ENCODE measurements at places on chromosomes 7 and 10.

GRCh38 chr7:120992965-120993494, 4.5 kb downstream of the CPED1 start:
- DNase-seq, result no peak

- no peak for DNase-seq
Measured at GRCh38 chr10:52368725-52369124, 54.6 kb downstream of the DKK1 start.

DNA sequence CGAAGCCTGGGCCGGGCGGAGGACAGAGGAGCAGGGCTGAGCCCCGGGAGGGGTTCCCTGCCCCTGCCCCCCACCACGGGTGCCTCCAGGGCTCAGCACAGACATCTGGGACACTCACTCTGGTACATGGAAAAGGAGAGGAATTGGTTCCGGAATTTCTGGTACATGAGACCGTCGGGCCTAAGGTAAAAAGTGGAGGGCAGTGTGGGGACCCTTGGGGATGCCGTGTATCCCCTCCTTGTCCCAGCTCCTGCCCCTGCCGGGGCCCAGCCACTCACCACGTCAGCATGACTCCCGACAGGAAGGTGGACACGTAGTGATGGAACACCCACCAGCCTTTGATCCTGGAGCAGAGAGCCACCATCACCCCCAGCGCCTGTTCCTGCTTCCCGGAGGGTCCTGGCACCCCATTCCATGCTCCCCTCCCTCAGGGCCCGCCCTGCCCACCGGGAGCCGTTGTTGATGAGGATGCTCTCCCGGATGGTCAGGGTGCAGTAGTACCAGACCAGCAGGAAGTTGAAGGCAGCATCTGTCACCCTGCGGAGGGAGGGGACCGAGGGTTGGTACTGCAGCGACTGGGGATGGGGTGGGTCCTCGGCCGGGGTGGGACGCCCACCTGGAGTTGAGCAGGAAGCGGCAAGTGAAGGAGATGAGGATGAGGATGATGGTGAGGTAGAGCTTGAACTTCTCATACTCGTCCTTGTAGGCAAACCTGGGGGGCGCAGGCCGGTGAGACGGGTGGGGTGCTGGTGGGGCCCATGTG, 6.4 kb downstream of the TMEM120A start:
- no peak for DNase-seq

GRCh38 chr10:11224792-11225416, 207.2 kb downstream of the CELF2 start:
- no peak for DNase-seq

- no peak for DNase-seq
Measured at GRCh38 chr7:3453398-3453797, 152.3 kb downstream of the SDK1 start.

DNA sequence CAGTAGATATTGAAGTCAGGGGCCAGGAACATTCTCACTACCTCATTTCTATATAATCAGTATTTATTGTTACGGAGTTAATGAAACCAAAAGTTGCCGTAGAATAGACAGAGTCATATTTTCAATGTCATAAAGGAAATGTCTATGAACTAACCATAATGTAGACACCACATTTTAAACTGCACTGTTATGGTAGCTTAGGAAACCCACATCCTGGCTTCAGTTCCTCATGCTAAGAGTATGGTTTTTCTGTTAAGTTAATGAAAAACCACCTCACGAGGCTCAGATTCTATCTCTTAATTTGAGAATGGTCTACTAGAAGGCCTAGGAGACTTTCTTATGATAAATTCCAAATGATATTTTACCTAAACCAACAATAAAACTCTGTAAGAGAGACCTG, 166.5 kb downstream of the TMEM26 start:
- DNase-seq, result no peak

DNA sequence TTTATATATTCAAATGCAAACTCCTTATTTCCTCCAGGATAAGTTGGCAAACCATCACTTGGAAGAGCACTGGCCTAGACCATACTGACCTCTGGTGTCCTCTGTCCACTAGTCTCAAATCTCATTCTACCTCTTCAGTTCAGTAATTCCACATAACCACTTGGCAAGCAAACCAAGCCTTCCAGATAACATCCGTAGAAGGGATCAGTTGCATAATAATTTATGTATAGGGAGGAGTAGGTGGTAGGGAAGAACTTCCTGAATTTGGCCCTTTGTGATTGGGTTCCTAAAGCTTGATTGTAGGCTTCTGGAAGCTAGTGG, 55.0 kb downstream of the WAC start:
- no peak for DNase-seq

GRCh38 chr10:1070919-1071318, 14.7 kb downstream of the WDR37 start:
- DNase-seq, result no peak

DNA sequence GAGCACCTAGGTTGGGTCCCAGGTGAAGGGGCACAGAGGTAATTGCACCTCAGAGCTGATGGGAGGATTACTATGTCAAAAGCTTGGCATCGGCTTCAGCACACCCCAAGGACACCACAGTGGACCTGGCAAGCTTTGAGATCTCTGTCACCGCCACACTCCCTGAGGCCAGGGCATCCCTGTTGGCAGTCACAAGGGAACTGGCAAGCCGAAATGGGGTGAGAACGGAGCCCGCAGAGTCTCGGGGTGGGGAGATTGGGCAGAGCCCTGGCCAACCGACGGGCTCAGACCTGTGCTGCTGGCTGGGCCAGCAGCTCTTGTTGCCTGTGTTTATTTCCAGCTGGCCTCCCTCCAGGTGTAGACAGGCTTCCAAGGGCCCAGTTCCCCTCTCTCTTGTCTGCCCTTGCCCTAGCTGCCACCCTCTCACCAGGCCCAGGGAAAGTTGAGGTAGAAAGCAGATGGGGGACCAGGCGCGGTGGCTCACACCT, 2.5 kb downstream of the HSPB1 start:
- no peak for DNase-seq

GRCh38 chr10:7218968-7219367, 191.9 kb downstream of the SFMBT2 start:
- no peak for DNase-seq

DNA sequence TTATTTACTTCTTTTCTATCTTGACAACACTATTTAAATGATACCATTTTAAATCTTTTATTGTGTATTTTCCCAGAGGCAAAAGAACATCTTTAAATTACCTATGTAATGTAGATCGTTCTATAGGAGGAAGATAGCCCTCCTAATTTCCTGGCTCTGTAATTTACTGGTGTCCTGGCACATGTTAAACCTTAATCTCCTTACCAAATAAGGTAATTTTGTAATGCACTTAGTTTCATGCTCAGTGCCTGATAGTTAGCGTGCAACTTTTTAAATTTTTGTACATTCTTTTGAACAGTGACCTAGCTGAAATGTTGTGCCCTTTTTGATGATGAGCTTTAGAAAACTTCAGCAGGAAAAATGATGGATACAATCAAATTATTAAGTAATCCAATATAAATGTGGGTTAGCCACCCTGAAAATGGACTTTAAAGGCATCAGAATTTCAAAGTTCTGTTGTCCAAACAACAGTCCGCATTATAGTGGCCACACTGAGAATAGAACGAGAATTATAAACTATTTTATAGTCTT, 81.4 kb downstream of the ABCB5 start:
- DNase-seq, result no peak

DNA sequence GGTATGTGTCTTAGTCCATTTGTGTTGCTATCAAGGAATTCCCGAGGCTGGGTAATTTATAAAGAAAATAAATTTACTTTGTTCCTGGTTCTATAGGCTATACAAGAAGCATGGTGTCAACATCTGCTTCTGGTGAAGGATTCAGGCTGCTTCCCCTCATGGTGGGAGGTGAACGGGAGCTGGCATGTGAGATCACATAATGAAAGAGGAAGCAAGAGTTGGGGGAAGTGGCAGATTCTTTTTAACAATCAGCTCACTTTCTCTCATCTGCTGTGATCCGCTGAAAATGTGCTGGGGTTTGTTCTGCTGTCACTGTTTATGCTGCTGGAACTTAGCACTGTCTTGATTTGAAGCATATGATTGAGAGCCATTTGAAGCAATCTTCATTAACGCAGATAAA, 730.0 kb upstream of the SORCS1 start:
- DNase-seq, result no peak

DNA sequence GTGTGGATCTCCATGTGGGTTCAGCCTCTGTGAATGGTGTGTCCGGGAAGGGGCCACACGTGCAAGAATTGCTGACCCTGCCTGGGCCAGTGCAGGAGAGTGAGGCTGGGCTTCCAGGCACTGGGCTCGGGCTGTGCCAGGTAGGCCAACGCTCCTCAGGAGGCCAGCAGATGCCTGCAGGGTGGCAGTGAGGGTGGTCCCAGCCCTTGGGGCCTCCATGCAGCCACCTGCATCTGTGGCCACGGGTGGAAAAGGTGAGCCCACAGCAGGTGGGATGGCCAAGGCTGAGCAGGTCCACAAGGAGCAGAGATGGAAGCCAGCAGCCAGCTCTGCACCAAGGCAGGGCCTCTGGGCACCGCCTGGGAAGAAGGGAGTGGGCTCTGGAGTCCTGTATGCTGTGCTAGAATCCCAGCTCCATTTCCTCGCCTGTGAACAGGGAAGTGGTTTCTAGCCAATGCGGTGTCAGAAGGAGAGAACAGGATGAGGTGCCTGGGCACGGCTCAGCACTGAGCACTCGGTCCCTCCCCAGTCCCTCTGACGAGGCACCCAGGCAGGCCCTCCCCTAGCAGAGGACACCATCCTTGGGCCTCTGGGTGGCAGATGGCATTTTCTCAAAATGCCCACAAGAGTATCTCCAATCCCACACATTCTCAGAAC, 31.1 kb upstream of the RET start:
- no peak for DNase-seq

DNA sequence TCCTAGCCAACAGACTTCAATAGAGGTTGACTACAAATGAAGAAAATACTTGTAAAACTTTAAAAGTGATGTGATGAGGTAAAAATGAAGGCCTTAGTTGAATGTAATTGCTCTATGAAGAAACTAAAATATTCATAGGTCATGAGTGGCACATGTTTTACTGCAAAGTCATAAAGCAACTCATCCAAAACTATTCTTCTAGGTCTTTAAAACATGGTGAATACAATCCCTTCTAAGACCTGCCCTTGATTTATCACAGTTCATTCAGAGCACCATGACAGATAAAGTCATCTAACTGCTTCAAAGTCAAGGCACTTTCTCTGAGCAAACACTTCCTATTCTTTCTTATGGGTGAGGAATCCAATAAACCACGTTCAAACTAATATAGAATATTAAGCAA, 713.5 kb downstream of the SORCS1 start:
- no peak for DNase-seq

GRCh38 chr10:48547061-48547895, 57.6 kb downstream of the ARHGAP22 start:
- DNase-seq, result no peak

DNA sequence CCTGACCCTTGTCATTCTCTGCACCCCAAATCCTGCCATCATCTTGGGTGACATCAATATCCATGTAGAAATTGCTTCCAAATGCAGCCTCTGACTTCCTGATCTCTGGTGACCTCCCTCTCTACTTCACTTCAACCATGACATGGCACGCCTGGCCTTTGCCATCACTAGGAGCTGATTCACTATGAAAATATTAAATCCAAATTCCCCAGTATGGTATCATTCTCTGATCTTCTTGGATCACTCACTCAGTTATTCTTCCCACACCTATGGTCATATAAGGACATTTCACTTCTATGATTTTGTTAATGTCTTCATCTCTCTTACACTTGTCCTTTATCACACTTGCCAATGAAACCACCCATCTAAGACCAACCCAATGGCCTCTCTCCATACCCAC, 73.7 kb upstream of the ODAD2 start:
- no peak for DNase-seq

- peak; percentile 10 for DNase-seq
Measured at GRCh38 chr7:39453743-39454355, 112.4 kb upstream of the YAE1 start.
